Substantia nigra (tissue), 51 donors: ENCODE measurements at places on chromosomes 13 and 19.

DNA sequence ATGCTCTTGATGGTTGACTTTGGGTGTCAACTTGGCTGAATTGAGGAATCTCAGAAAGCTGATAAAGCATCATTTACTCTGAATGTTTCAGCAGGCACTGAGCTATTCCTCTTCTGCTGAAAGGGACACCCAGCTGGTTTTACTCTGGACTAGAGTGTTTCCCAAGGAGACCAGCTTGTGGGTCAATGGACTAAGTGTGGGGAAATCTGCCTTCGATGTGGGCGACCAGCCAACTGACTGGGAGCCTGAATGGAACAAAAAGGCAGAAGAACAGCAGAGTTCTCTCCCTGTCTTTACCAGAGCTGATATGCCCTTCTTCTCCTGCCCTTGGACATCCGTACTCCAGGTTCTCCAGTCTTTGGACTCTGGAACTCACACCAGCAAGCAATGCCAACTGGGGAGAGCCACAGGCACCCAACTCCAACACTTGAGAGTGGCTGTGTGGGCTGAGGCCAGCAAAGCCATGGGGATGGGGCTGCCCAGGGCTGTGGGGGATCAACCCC lies 32.2 kb downstream of the MRPL57 start:
- DNase-seq = no peak

DNA sequence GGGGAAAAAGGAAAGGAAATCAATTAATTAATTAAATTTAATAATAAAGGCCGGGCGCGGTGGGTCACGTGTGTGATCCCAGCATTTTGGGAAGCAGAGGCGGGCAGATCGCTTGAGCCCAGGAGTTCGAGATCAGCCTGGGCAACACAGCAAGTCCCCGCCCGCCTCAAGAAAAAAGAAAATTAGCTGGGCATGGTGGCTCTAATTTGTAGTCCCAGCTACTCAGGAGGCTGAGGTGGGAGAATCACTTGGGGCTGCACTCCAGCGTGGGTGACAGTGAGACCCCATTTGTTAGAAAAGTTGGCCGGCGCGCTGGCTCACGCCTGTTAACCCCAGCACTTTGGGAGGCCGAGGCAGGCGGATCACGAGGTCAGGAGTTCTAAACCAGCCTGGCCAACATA lies 733 bp upstream of the CD320 start:
- DNase-seq = no peak

DNA sequence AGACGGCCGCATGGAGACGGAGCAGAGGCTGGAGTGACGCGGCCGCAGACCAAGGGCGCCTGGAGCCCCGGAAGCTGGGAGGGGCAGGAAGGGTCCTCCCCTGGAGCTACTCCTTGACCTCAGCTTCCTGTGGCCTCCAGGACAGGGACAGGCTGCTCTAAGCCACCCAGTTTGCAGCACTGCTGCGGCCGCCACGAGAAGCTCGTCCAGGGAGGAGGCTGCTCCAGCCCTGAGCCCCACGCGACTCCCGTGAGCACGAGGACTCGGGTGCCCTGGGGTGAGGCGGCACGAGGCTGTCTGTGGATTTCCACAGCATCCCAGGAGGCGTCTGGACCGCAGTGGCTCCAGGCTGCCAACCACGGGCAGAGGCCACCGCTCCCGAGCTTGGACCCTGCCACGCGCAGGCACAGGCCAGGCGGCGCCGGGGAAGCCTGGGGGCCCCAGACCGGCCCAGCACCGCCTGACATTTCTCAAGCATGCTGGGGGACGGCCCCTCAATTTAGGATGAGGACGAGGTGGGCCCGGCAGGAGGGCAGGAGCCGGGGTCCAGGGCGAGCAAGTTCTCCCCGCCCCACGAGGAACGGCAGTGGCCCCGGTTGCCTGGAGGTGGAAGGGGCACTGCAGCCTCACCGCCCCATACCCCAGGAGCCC lies 10.7 kb downstream of the SBNO2 start:
- no peak for DNase-seq

DNA sequence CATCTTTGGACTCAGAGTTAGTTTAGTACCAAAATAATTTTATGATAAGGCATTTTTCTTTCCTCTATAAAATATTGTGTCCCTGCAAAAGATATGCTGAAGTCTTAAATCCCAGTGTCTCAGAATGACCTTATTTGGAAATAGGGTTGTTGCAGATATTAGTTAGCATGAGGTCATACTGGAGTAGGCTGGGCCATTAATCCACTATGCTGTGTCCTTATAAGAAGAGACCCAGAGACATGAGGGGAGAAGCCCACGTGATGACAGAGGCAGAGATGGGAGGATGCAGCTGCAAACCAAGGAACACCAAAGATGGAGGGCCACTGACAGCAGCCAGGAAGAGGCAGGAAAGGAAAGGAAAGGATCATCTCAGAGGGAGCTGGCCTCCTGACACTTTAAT lies 6.4 kb downstream of the POGLUT2 start:
- DNase-seq = no peak

DNA sequence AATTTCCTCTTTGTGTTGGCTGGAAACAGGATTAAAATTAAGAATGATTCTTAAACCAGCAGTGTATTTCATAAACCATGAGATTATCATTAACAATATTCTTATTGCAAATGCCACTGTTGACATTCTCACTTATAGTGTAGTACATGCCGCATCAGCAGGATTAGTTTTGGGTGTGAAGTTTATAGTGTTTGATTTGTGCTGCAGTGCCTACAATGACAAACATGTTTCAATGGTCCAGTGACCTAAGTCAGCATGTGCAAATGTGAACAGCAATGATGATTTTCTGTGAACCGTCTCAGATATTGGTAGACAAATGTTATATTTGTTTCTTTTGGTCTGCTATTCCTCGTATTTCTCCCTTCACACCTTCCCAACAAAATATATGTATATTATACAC lies 49.8 kb upstream of the TDRD3 start:
- DNase-seq = no peak

- no peak for DNase-seq
Measured at GRCh38 chr13:113942591-113943103, 31.2 kb downstream of the C13orf46 start.
